ENCODE measurements at places on chromosomes 11 and 22.

- no peak for DNase-seq
These were observed 386.9 kb downstream of the ETS1 start for GRCh38 chr11:128200467-128200866.

- no peak for DNase-seq
These were observed 561.1 kb upstream of the CADM1 start for GRCh38 chr11:116065191-116065895.

DNA sequence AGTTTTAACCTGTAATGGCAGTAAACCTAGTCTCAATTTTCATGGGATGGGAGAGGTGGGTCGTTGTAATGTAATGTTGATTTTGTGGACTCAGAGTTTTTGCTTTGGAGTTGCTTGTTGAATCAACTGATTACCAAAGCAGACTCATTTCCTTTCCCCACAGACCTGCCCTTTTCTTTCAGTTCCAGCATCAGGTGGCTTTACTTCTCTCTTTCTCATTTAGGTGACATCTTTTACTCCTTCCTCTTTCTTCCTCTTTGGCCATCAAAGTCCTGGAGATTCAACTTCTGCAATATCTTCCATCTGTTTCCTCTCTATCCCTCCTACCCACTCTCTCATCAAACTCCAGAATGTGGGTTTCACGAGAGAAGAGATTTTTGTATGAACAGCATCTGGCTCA lies 313.9 kb downstream of the TMEM135 start:
- DNase-seq = no peak

DNA sequence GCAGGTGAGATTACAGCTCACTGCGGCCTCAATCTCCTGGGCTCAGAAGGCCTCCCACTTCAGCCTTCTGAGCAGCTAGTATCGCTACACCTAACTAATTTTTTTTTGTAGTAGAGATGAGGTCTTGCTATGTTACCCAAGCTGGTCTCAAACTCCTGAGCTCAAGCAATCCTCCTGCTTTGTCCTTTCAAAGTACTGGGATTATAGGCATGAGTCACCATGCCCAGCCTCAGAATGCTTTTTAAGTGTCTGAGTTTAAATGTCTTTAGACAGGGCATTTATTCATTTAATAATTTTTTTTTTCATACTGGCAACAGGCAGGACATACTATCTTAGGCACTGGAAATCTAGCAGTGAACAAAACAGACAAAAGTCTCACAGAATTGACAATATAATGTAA lies 27.7 kb downstream of the LRP4 start:
- DNase-seq = no peak

DNA sequence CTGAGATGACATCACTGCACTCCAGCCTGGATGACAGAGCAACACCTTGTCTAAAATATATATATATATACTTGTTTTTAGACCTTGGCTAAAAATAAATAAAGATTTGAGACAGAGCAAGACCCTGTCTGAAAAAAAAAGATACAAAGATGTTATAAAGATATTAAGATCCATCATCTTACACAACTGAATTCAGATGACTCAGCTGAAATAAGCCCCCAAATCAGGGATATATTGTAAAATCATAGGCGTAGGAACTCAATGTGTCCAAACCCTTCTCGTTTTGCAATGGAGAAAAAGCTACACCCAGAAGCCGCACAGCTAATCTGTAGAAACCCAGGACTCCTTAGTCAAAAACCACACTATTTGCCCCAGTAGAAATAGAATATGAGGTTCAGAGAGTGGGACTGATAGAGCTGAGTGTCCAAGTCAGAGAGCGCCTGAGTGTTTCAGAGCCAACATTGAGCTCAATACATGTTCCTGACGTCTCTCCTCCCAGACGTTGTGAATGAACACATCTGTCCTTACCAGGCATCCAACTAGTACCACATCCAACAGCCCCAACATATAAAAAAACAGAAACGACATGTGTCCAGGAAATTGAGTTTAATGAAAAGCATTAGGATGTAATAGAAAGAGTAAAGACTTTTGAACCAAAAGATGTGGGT lies 207.9 kb upstream of the BLID start:
- DNase-seq = no peak
